ENCODE measurements at places on chromosomes 5 and 9.

DNA sequence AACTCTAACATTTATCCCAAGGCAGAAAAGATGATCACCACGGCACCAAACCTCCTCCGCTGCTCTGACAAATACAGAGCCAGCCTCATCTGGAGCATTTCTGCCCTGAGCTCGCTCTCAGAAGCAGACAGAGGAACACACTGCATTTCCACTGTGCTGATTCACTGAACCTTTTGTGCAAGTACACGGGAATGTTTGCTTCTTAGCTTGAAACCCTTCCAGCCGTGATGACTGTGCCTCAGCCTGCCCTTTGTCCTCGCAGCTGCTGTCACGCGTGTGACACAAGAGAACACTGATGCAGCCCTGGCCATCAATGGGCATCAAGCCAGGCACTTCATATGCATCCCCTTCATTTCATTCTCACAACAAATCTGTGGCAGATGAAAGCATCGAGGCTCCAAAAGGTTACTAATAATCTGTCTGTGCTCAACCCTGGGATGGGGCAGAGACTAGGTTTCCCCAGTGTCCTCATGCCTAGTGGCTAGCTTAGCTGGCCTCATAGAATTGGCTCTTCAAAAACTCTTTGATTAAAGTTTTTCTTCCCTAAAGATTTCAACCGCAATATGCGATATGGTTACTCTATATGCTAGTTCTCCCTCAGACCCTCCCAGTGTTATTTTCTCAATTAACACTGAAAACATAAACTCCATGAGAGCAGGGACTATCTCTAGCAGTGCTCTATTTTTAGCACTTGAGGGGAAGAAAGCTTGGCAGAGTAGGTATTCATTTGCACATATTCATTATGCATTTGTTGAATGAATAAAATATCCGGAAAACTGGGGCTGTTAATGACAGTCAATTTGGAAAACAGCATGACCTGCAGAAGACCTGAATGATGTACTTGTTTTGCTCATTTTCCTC lies 7.3 kb downstream of the CDC14B start:
- DNase-seq: no peak

DNA sequence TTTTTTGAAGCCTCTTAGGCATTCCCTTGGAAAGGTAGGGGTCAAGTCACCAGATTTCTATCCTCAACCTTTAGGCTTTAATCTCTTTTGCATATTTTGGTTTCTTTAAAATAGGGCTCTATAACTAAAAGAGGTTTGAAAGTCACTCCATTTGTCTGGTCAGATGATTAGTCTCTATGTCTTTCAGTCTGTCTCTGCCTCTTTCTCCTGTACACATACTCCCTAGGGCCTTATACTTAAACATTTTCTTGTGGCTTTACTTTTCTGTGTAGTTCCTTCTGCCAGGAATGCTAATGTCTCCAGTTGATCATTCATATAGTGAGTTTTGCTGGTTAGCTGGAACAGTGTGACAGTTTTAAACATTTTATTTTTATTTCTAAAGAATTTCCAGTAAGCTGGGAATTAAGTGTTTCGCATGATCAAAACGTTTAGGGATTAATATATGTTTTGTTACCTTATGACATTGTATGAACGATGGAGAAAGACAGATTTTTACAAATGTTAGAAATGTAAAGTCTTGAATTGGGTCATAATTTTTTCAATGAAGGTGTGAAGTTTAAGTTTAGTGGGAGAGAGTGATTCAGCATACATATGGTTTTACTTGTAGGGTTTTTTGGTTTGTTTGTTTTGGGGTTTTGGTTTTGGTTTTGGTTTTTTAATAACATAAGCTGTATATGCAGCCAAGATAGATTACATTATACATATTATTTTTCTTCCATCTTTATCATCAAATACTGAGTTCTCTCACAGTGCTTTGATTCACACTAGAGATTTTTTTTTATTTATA lies 90.6 kb downstream of the ZCCHC7 start:
- DNase-seq: no peak

DNA sequence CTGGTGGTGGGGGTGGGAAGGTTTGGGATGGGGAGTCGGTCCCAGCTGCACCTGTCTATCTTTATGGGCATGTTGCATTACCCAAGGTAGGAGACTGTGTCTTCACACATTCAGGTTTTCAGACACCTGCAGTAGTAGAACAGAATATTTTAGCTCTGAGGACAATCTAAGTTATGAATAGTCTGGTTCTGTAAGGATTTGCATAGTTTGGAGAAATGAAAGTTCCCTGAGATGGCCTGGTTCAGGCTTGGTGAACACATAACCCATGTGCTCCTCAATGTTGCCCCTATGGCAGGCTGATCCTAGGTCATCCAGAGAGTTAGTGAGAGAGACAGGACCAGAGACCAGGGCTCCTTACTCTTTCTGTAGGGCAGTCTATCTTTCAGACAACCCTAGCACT lies 20.7 kb downstream of the TNFSF8 start:
- DNase-seq: no peak

GRCh38 chr5:9149988-9150387 lies 395.9 kb downstream of the SEMA5A start:
- no peak for DNase-seq

GRCh38 chr5:153480401-153480800 lies 10.1 kb upstream of the GRIA1 start:
- no peak for DNase-seq

DNA sequence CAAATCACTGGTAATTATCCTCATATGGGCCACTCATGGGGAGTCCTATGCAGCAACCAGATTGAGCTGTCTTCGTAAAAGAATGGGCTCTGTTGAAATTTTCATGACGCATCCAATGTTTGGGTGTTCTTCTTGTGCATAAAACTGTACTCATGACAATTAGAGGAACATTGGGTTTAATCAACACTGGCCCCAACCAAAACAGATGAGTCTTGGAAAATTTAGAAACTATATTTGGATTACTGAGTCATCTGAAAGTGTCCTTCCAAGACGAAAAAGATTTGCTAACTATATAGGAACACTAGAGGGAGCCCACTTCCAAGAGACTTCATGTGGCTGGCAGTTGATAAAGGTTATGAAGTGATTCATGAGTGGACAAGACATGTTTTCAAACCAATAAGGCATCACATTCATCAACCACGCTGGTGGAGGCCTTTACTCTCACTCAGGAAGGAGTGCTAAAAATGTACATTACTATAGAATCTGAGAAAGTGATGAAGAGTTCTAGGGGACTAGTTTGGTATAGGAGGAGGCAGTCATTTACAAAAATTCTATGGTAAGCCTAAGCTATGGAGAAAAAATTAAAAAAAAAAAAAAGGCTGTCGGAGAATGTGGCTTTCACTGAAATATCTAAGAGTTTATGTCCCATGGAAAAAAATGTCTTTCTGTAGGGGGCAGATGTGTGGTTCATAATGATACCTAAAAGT lies 313.5 kb downstream of the PRDM9 start:
- DNase-seq: peak; percentile 5

- DNase-seq: no peak
These were observed 72.9 kb downstream of the SMIM15 start for GRCh38 chr5:61089351-61089750.

- DNase-seq: no peak
These were observed 2.1 kb downstream of the CPLANE1 start for GRCh38 chr5:37247036-37247435.

DNA sequence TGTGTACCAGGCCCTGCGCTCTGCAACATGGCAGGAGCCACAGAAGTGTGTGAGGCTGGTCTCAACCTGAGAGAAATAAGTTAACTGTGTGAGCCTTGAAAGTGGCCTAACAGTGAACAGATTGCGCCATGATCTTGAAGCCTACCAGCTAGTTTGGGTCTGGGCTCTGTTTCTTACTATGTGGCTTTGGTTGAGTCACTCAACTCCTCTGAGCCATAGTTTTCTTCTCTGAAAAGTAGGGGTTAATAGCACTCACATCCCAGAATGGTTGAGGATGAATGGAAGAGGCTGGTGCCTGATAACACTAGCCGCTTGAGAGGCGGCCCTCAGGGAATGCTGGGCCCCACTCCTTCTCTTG lies 121.5 kb downstream of the RGS3 start:
- DNase-seq: no peak

GRCh38 chr5:68436686-68437520 lies 221.3 kb downstream of the PIK3R1 start:
- DNase-seq: no peak

GRCh38 chr9:93057042-93057702 lies 1.3 kb upstream of the SUSD3 start:
- no peak for DNase-seq

- DNase-seq: peak; percentile 33
These were observed 1.9 kb downstream of the PCSK5 start for GRCh38 chr9:75892216-75892911.

- DNase-seq: peak; percentile 90
These were observed 2.8 kb upstream of the MYORG start for GRCh38 chr9:34379334-34380033.

GRCh38 chr9:123534336-123534735 lies 178.3 kb downstream of the CRB2 start:
- DNase-seq: no peak

All from muscle of arm (tissue), 14 donors.